ENCODE measurements at places on chromosomes 2 and 18. TPM values are rescaled to one million over a fixed set of nuclear protein-coding genes. Genes with fewer than 3 reads are reported as not detected.

- H3K27me3 ChIP-seq: no peaks in the 10 kb centered on the region
- no peak overlapping the region for H3K27ac ChIP-seq
- H3K4me3 ChIP-seq: no peak overlapping the region
- no peak for DNase-seq
- no peaks in the 10 kb centered on the region for H3K36me3 ChIP-seq
- H3K4me1 ChIP-seq: no peaks in the 10 kb centered on the region
Observed at GRCh38 chr2:102657770-102658169, 38.4 kb downstream of the SLC9A2 start.

DNA sequence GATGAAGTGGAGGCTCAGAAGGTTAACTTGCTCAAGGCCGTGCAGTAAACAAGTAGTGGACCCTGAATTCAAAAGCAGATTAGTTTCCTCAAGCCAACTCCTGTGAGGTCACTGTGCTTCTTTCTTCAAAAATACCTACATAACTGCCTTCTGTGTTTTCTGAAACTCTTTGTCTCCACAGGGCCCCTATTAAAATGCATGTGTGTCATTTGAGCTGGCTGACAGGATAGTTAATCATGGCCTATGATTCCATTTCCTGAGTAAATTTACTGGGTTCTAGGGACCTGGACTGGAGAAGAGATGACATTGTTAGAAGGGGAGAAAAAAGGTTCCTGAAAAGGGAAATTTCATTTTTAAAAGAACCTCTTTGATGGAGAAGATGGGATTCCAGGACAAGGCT lies 12.9 kb upstream of the DTNA start:
- DNase-seq: no peak
- no peaks in the 10 kb centered on the region for H3K36me3 ChIP-seq
- H3K4me1 ChIP-seq: peaks cover 8% of the 10 kb centered on the region
- H3K4me3 ChIP-seq: no peak overlapping the region

- no peaks in the 10 kb centered on the region for H3K4me1 ChIP-seq
- H3K27ac ChIP-seq: no peak overlapping the region
- no peaks in the 10 kb centered on the region for H3K36me3 ChIP-seq
- no peak for DNase-seq
Observed at GRCh38 chr2:138020432-138020831, 56.2 kb downstream of the HNMT start.

SERPINB2 gene
- not detected for total RNA-seq

DRC1 gene
- total RNA-seq: not detected

FAHD2B gene
- total RNA-seq: 20.0 TPM

Data from heart left ventricle (tissue), 16 donors.